ENCODE measurements at places on chromosomes 4 and X.

GRCh38 chrX:39194673-39195072 lies 393.4 kb downstream of the MID1IP1 start:
- no peak for DNase-seq

DNA sequence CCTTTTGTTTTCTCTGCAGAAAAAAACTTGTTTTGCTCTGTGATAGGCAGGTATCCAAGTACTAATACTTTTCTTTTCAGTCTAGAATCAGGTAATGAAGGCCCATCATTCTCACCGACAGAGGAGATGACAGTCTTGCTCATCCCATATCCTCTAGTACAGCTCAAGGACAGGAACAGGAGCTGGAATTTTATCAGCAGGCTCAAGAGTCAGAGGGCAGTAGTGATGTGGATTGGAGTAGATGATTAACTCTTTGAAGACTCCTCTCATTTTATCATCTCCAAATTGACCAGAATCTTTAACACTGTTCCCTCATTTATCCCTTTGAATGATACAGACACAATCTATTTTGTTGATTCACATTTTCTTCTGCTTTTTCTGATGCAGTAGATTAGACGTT lies 162.7 kb downstream of the FRAS1 start:
- no peak for DNase-seq

DNA sequence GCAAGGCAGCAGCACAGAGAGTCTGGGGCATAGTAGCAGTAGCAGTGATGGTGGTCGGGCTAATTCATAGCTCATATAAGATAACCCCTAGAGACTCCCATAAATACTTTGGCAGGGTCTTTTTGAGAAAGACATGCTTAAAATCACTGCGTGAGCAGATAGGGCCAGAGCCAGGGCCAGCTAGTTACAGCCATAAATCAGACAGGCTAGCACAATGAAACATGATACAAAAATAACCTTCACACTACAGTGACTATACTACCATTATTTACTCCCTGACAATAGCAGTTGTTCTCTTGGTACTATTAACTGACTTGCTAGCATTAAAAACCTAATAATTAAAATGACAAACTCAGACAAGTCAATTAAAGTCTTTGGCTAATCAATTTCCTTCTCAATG lies 295.9 kb downstream of the SMARCA1 start:
- DNase-seq, result no peak

DNA sequence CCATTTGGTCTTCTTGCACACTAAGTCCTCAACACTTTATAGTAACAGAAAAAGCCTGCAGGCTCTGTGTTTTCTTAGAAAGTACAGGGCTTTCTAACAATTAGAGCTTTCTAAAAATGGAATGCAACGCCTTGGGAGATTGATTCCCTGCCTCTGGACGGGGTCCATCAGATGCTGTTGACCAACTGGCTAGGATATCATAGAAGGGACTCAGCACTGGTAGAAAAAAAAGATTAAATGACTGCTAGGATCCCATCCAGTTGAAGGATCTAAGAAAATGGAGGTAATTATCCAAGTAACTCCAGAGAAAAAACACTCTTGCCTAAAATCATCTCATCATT lies 39.5 kb downstream of the USP46 start:
- no peak for DNase-seq

GRCh38 chrX:111349101-111349500 lies 62.9 kb downstream of the DCX start:
- no peak for DNase-seq

Measured in ACHN (cell line).